ENCODE measurements at places on chromosomes 7 and 10.

DNA sequence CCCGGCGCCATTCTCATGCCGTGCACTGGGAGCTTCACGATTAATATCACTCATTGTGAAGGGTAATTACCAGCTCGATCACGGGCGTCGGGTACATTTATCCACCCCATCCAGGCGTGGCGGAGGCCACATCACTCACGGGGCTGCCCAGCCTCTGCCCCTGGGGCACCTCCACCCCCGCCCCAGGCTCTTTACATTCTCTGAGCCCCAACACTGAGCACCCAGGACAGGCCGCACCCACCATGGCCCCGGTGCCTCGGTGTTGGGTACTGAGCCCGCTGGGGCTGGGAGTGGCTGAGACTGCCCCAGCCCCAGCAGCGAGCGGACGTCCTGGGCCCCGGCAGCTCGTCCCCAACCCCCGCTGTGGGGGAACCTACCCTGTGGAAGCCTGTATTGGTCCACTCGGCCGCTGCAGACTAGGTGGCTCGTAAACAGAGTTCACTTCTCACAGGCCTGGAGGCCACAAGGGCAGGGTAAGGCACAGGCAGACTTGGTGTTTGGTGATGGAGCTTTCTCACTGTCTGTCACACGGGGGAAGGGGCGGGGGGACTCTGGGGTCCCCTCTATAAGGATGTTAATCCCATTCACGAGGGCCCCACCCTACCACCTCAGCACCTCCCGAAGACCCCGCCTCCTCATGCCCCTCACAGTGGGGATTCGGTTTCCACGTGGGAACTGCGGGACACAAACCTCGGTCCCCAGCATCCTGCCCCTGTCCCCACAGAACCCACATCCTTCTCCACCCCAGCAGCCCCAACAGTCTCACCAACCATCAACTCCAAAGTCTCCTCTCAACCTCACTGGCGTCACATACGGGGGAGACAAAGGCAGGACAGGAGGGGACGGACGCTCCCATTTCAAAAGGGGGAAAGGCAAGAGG is 184.1 kb downstream of the ELFN1 start:
- H3K27ac ChIP-seq = no peak overlapping the region
- no peak for DNase-seq
- peaks cover 17% of the 10 kb centered on the region for H3K4me1 ChIP-seq
- no peaks in the 10 kb centered on the region for H3K36me3 ChIP-seq

DNA sequence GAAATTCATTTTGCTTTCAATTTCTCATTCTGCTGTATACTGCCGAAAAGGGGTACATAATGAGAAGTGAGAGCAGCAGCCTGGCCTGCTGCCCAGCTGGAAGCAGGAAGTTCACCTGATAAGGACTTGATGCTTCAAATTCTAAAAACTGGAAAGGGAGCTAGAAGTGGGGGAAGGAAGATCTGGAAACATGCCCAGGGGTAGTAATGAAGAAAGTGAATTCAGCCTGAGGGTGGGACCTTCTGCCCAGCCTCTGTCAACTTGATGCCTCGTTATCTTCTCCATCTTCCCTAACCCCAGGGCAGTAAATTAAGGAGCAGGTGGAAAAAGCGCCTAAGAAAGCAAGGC is 69.4 kb downstream of the ARMH3 start:
- peaks cover 12% of the 10 kb centered on the region for H3K36me3 ChIP-seq
- no peak overlapping the region for H3K4me3 ChIP-seq
- H3K4me1 ChIP-seq = peaks cover 5% of the 10 kb centered on the region

GRCh38 chr10:4383651-4384098 is 442.3 kb upstream of the AKR1E2 start:
- peaks cover 12% of the 10 kb centered on the region for H3K27me3 ChIP-seq
- DNase-seq = no peak
- no peaks in the 10 kb centered on the region for H3K4me1 ChIP-seq
- H3K36me3 ChIP-seq = no peaks in the 10 kb centered on the region
- H3K27ac ChIP-seq = no peak overlapping the region

- no peaks in the 10 kb centered on the region for H3K36me3 ChIP-seq
- peaks cover 13% of the 10 kb centered on the region for H3K27me3 ChIP-seq
- no peaks in the 10 kb centered on the region for H3K4me1 ChIP-seq
- H3K27ac ChIP-seq = no peak overlapping the region
Measured at GRCh38 chr10:86077871-86078638, 288.5 kb downstream of the GRID1 start.

GRCh38 chr7:7212612-7213011 is 30.3 kb downstream of the C1GALT1 start:
- DNase-seq = no peak
- no peaks in the 10 kb centered on the region for H3K27me3 ChIP-seq
- H3K4me1 ChIP-seq = peaks cover 25% of the 10 kb centered on the region
- H3K4me3 ChIP-seq = no peak overlapping the region

GRCh38 chr7:77235276-77235675 is 35.7 kb upstream of the FGL2 start:
- H3K36me3 ChIP-seq = peaks cover 8% of the 10 kb centered on the region
- no peaks in the 10 kb centered on the region for H3K27me3 ChIP-seq
- H3K4me1 ChIP-seq = peaks cover 9% of the 10 kb centered on the region
- no peak overlapping the region for H3K4me3 ChIP-seq
- no peak for DNase-seq
- no peak overlapping the region for H3K27ac ChIP-seq

DNA sequence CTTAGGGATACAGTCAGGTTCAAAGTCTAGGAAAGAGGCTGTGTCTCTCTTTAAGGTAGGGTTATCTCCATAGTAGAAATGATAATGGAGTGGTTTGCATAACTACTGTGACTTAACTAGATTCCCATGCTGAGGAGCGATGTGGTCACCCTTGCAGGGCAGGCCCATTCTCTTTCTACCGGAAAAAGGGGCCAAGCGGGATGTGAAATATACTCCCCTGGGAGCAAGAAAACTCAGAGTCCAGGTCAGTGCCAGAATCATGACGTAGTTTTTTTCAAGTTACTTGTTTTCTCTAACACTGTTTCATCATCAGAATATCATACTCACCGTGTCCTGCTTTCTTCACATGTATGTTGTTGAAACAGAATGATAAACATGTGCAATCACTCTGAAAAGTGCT is 649.0 kb upstream of the ANKRD30A start:
- H3K4me1 ChIP-seq = no peaks in the 10 kb centered on the region
- H3K27ac ChIP-seq = no peak overlapping the region
- H3K36me3 ChIP-seq = no peaks in the 10 kb centered on the region
- H3K27me3 ChIP-seq = no peaks in the 10 kb centered on the region
- H3K4me3 ChIP-seq = no peak overlapping the region

- no peaks in the 10 kb centered on the region for H3K4me1 ChIP-seq
- H3K36me3 ChIP-seq = no peaks in the 10 kb centered on the region
- H3K27me3 ChIP-seq = no peaks in the 10 kb centered on the region
- no peak overlapping the region for H3K27ac ChIP-seq
- H3K4me3 ChIP-seq = no peak overlapping the region
- no peak for DNase-seq
Measured at GRCh38 chr10:71077796-71078453, 134.4 kb upstream of the UNC5B start.

DNA sequence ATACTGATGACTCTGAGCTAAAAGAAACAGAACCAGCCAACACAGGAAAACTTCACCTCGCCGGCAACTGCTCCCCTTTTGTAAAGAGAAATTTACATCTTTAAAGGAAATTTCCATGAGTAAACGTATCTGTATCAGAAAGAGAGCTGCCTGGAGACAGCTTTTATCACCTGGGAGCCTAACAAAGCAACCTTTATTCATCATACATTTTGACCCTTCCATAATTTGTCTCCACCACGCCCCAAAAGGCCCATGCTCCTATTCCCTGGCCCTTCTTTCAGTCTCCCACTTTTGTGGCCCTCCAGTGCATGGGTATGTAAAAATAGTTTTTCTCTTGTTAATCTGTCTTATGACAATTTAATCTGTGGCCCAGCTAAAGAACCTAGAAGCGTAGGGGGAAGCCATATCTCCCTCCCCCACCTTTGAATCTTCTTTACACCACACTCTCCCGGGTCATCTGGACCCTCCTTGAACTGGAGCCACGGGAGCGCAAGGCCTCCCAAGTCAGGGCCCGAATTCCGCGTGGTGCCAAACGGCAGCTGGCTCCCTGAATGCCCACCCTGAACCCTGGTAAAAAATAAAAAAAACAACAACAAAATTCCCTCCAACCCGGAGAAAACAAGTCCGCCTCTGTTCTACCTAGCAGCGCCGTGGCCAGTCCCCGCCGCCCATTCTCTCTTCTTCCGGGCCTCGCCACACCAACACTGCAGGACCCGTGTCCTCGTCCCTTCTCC is 15.4 kb upstream of the FKBP9 start:
- H3K4me3 ChIP-seq = peak overlapping the region; percentile 91
- DNase-seq = no peak
- peaks cover 7% of the 10 kb centered on the region for H3K36me3 ChIP-seq
- peak overlapping the region; percentile 46 for H3K27ac ChIP-seq
- H3K27me3 ChIP-seq = peaks cover 21% of the 10 kb centered on the region
- peaks cover 13% of the 10 kb centered on the region for H3K4me1 ChIP-seq

DNA sequence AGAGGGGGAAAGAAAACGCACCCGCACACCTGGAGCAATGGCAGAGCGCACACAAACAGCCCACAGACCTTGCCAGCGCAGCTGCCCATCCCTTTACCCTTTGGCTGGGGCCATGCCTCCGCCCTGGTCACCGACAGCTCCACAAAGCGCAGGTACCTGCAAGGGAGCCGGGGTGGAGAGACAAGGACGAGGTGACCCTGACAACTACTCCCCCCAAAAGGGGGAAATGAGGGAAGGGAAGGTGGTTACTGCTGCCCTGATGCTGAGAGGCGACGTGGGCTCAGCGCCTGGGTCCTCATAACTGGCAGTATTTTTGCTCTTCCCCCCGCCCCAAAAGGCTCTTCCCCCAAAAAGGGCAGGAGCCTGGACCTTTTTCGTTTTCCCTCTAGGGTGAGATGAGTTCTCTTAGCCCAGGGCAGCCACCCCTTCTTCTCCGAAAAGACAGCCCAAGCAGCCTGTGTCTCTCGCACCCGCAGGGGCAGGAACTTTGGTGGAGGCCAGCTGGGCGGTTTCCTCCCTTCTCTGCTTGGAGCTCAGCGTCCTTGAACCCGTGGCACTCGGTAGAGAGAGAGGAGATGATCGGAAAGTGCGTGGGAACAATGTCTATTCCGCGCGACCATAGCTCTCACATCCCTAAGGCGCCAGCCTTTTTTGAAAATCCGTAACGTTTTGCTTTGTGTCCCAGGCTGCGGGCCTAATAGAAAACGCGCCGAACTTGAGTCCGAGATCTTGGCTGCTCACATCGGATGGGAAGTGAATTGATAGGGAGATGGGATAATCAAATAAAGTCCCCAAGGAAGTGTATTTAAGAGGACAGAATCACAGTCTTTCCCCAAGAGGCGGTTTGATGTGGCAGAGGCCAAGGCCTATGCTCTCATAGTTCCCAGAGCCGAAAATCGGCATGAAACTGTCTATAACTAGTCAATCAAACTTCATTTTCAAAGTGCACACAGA is 1.0 kb downstream of the NKX2-3 start:
- no peak for DNase-seq
- peaks cover 96% of the 10 kb centered on the region for H3K27me3 ChIP-seq
- H3K4me3 ChIP-seq = no peak overlapping the region
- no peak overlapping the region for H3K27ac ChIP-seq
- peaks cover 2% of the 10 kb centered on the region for H3K36me3 ChIP-seq

DNA sequence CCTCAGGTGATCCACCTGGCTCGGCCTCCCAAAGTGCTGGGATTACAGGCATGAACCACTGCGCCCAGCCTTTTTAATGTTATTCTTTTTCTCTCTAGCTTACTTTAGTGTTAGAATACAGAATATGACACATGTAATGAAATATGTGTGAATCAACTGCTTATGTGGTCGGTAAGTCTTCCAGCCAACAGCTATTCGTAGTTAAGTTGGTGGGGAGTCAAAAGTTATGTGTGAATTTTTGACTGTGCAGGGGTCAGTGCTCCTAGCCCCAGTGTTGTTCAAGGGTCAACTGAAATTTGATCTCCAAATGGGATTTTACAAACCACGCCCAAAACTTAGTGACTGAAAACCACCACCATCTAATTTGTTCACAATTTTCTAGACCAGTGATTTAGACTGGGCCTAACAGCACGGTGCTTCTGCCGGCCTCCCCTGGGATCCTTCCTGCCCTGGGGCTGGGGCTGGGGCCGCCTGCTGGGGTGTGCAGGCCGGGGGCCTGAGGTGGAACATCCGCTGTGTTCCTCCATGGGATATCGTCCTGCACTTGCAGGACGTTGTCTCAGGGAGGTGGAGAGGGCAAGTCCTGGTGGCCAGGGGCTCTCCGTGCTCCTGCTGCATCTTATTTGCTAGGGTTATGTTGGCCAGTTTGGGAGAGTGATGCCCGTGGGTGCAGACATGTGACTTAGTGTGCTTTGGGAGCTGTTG is 24.5 kb upstream of the GRB10 start:
- no peak for DNase-seq
- peaks cover 12% of the 10 kb centered on the region for H3K4me1 ChIP-seq
- H3K27me3 ChIP-seq = peaks cover 3% of the 10 kb centered on the region

- DNase-seq = no peak
- no peaks in the 10 kb centered on the region for H3K4me1 ChIP-seq
- no peak overlapping the region for H3K27ac ChIP-seq
- no peaks in the 10 kb centered on the region for H3K27me3 ChIP-seq
- no peak overlapping the region for H3K4me3 ChIP-seq
- H3K36me3 ChIP-seq = no peaks in the 10 kb centered on the region
Measured at GRCh38 chr7:48839108-48839507, 85.2 kb upstream of the CDC14C start.

DNA sequence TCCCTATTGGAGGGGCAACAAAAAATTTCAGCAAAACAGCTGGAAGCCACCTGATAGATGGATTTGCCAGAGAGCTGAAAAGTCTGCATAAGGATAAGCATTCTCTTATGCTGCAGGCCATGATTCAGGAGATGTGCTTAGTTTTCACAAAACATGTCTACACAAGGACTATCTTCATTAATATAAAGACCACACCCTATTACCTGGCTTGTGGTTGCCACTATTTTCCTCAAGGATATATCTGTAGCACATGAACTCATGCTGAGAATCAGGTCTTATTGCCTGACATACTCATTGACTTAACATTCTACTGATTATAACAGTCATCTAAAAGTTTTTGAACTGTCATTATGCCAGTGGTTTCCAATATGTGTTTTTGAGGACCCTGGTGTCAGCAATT is 7.1 kb upstream of the COL17A1 start:
- no peak overlapping the region for H3K27ac ChIP-seq
- peaks cover 7% of the 10 kb centered on the region for H3K4me1 ChIP-seq
- peaks cover 4% of the 10 kb centered on the region for H3K27me3 ChIP-seq
- no peak for DNase-seq
- H3K4me3 ChIP-seq = no peak overlapping the region
- no peaks in the 10 kb centered on the region for H3K36me3 ChIP-seq

DNA sequence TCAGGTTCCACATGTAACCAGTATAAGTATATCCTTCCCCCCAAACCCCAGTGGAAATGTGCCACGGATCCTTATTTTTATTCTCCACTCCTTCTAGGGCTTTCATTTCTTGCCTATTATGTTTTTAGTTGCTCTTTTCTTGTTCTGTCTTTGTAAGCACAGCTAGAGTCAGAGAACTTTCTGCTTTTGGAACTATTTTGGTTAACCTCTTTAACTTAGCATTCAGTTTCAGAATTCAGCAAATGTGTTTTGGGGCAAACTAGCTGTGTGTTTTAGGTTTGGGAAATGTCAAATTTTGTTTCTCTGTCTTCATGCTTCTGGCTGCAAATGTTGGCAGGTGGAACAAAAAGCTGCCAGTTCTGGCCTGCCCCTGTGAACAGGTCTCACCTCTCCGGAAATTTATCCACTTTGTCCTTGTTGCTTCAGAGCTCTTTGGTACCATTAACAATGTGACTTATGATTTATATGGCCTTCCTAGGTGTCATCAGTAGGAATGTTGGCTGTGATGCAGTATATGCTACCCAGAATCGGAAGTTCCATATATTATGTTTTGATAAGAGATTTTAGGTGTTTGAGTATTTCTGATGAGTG is 156.1 kb downstream of the ADK start:
- no peak overlapping the region for H3K27ac ChIP-seq
- peaks cover 16% of the 10 kb centered on the region for H3K4me1 ChIP-seq
- DNase-seq = no peak
